ENCODE measurements at places on chromosomes 5 and 9.

DNA sequence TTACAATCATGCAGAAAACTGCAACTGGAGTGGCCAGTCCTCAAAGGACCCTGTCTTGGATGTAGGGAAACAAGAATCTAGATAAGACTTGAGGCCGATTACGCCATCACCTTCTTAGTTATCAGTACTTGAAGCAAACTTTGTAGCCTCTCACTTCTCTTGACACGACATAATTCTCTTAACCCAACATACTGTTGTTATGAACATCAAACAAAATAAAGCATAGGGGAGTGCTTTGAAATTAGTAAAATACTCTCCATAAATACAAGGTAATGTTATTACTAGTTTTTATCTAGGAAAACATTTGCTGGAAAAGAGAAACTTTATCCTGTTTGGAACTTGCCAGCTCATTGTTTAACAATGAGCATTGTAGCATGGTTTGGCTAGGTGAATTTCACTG, 574.9 kb upstream of the DMAC1 start:
- DNase-seq: no peak

DNA sequence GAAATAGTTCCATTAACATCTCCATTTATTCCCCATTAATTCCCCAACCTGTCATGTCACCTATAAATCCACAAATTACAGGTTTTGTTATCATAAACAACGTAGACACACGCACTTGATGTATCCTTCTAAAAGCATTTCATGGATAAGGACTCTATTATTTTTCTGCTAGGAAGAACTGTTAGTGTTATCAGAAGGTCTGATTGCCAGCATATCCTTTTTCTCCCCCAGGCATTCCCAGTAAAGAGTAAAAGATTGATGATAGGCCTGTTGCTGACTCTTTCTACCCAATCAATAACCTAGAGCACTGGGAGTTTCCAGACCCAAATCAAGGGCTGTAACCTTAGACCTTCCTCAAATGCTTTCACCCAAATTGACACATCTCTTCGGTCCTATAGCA, 60.8 kb downstream of the RFK start:
- no peak for DNase-seq

DNA sequence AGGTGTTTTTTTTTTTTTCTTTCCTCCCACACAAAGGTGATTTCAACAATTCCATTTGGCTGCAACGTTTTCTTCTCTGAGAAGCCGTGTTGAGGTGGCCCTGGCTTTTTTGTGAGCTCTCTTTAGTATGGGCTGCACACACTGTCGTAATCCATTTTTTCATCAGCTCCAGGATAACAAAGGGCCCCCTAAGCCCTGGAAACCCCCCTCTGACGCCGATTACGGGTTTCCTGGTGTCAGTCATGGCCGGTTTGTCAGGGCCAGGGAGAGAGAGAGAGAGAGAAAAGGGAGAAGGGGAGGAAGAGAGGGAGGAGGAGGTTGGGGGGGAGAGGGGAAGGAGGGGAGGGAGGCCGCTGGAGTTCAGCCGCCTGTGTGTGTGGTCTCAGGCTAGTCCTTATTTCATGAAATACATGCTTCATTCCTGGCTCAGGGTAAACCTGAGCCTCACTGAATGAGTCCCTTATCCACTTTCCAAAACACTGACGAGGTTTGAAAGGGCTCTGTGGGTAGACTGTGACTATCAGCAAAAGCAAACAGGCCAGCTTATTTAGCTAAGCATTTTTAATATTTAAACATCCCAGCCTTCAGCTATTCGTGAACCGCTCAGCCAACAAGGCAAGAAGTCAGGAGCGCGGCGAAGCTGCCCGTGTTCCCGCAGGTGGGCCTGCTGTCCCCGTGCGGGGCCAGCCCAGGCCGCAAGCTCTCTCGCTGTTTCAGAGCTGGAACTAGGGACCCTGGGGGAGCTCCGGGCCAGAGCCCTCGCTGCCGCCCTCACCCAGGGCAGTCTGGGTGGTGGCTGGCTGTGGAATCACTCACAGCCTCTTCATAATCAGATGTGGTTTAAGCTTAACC, 172.8 kb downstream of the ERCC6L2 start:
- DNase-seq: peak; percentile 58

DNA sequence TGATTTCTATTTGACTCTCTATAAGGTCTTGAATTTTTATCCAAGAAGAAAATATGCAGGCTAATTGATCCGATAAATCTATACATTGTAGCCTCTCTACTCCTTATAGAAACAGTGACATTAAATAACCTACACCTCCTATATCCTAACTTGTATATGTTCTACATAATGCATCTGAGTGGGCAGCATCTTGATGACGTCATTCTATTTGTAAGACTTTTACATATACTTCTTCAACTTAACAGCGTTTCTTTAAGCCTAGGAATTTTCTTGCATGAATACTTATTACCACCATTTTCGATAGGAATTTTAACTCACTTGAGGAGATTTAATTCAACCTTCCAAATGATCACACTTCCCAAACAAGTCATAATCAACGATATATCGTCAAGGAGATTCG, 869.0 kb downstream of the PTPRD start:
- no peak for DNase-seq

DNA sequence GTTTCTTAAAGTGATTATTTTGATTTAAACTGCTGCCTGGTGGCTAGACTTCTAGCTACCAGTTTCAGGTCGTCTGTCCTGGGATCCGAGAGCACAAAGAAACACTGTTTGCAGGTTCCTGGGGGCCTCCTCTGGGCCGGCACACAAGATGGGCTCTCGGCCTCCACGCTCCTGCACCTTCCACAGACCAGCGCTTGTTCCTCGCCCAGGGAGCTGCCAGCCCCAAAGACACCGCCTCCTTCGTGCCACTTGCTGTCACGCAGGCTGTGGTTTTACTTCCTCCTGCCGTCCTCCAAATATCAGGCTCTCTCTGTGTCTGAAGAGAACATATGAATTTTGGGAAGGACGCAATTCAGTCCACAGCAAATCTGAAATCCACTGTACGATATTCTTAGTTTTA, 105.8 kb downstream of the ROR2 start:
- no peak for DNase-seq
